ENCODE measurements at places on chromosomes 3 and 15.

DNA sequence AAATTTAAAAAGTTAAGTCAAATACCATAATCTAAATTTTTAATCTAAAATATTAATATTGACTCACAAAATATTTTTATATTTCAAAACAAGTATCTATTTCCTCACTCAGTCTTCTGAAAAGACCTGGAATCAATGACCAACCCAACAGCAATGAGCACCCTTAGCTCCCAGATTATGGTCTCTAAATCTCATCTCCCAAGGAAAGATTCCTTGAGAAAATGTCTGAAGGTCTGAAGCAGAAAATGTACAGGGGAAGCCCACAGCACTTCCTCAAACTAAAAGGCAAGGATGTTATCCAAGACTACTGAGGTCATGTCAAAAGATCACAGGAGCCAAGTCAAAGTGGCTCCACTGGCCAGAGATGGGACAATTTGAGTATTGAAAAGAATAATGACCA is 51.0 kb upstream of the SLCO2A1 start:
- DNase-seq, result no peak

- DNase-seq, result no peak
These were observed 88.3 kb upstream of the PPIB start for GRCh38 chr15:64251121-64251520.

DNA sequence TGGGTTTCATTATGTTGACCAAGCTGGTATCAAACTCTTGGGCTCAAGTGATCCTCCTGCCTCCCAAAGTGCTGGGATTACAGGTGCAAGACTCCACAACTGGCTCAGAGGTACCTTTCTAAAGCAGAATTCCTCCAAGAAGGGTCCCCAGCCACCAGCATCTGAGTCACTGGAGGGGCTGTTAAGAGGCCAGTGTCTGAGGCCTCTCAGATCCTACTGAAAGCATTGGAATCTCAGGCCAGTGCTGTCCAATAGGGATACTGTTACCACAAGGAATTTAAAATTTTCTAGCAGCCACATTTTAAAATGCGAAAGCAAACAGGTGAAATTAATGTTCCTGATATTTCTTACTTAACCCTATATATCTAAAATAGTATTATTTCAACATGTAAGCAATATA is 1.3 kb downstream of the CAV3 start:
- DNase-seq, result no peak

DNA sequence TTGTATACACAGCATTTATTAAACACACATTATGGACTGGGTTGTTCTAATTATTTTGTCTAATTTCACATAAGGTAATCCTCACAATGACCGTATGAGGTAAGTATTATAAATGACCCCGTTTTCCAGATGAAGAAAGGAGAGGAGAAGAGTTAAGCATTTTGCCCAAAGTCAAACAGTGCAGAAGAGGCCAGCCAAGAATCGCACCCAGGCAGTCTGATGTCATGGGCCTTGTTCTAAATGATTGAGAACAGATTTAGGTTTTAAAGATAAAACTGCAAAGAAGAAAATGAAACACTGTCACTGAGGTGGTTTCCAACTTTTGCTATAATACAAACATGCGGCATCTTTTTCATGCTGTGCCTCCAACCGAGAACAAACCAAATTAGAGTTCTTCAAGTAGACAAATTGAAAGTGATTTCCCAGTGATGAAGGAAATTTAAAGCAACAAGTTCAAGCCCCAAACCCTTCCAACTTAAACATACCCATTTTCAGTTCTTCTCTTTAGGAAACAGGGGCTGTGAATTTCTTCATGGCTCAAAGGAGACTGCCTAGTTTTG is 155.3 kb downstream of the THRB start:
- no peak for DNase-seq

- no peak for DNase-seq
These were observed 44.9 kb upstream of the TMC3 start for GRCh38 chr15:81418891-81419290.

GRCh38 chr15:31098953-31099740 is 2.4 kb downstream of the TRPM1 start:
- no peak for DNase-seq

DNA sequence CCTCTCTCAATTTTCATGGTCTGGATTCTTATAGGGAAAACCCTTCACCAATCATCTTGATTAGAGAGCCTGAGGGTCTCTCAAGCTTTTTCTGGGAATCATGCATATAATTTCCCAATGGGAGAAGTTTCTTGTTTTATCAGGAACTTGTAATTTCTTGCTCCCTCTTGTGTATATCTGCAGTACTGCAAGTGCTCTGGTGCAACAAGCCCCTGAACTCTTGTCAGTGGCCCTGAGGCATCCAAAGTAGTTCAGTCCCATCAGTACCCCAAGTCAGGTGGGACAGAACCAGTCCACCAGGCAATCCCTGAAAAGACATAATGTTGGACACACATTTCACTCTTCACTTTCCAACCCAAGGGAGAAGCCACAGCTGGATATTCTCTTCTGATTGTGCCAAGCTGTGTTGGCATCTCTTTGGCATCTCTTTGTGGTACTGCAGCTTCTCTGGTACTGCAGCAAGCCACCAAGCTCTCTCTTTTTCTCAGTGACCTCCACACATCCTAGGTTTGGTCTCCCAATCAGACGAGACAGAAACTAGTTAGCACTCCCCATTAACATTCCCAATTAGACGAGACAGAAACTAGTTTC is 214.5 kb downstream of the ZIC4 start:
- DNase-seq, result peak; percentile 51

DNA sequence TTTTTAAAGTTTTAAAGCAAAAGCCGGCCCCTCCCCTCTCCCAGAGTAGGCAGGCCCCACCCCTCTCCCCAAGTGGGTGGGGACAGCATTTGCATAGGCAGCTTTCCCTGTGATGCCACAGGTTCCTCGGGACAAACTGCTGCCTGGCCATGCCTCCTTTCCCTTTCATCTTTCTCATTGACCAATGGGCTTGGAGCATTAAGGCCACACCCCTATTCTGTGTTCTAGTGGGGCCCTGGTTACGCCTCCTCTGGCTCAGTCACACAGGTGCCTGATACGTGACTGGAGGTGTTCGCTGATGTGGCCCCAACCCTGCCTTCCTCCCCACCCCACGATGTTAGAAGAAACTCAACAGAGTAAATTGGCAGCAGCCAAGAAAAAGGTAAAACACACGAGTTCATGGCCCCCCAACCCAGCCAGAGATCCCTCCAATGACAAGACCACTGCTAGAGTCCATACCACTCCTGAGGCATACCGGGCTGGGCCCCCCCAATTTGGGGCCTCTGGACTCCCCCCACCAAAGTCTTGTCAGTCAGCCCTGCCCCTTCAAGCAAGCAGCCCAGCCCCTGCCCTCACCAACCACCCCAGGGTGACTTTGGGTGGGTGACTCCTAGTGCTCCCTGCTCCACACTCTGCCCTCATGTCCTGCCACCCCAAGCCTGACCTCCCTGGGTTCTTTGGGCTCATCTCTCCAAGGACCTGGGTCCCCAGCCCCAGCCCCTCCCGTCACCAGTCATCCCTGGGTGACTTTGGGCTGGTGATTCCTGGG is 62.8 kb upstream of the CSPG4 start:
- no peak for DNase-seq

DNA sequence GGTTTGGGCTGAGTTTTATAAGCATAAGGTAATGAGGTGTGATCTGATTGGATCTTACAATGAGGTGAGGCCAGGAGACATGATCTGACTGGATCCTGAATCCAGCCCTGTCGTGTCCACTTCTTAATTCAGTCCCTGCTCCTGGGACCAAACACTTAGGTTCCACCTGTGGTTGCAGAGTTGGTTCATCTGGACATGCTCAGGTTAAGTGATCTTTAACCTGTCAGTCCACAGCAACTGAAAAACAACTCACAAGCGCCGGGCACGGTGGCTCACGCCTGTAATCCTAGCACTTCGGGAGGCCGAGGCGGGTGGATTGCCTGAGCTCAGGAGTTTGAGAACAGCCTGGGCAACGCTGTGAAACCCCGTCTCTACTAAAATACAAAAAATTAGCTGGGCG is 679.3 kb upstream of the ALCAM start:
- DNase-seq, result no peak

Measured in D341Med (cell line).